ENCODE measurements at places on chromosomes 1 and 21. TPM values are rescaled to one million over a fixed set of nuclear protein-coding genes. Genes with fewer than 3 reads are reported as not detected.

GRCh38 chr1:116738673-116739370 is 15.4 kb upstream of the CD2 start:
- peaks cover 14% of the 10 kb centered on the region for H3K4me1 ChIP-seq
- no peak overlapping the region for H3K27ac ChIP-seq
- peaks cover 2% of the 10 kb centered on the region for H3K27me3 ChIP-seq
- no peak overlapping the region for H3K4me3 ChIP-seq
- peaks cover 30% of the 10 kb centered on the region for H3K36me3 ChIP-seq

GRCh38 chr1:159012495-159012894 is 2.8 kb downstream of the IFI16 start:
- no peak overlapping the region for H3K4me3 ChIP-seq
- no peak overlapping the region for H3K27ac ChIP-seq
- DNase-seq = no peak
- no peaks in the 10 kb centered on the region for H3K4me1 ChIP-seq
- no peaks in the 10 kb centered on the region for H3K27me3 ChIP-seq
- no peaks in the 10 kb centered on the region for H3K36me3 ChIP-seq

DNA sequence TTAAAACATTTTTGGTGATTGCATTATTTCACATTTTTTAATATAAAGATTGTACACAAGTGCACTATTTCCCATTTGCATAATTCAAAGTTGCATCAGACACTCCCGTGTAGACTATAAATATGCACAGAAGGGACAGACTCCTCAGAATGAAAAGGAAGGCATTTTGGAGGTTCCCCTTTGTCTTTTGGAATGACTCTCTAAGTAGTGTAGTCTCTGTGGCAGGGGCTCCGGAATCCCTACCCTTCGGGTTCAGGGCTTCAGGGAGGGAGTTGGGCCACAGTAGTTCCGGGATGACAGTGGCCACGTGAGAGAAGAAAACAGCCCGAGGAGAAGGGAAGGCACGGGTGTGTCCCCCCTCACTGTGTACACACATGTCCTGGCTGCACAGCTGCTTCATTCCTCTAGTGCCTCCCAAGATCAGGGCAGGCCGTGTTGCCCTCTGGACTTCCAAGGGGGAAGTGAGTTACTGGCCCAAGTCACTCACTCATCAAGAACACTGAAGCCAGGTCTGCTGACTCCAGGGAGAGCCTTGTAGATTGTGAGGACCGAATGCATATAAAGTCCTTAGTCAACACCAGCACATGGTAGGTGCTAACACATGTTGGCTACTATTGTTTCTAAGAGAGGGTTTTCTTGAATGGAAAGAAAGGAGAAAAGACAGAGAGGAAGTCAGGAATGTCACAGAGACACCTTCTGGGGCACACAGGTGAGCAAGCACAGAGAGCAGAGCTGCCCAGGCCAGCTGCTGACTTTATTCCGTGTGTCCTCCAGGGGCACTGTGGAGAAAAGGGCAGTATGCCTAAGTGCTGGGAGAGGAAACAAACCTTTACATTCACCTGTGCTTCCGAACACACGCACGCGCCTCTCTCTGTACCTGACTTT is 39.8 kb downstream of the LHX4 start:
- no peak overlapping the region for H3K4me3 ChIP-seq
- no peak for DNase-seq
- no peaks in the 10 kb centered on the region for H3K27me3 ChIP-seq
- H3K4me1 ChIP-seq = peaks cover 29% of the 10 kb centered on the region
- no peak overlapping the region for H3K27ac ChIP-seq

DNA sequence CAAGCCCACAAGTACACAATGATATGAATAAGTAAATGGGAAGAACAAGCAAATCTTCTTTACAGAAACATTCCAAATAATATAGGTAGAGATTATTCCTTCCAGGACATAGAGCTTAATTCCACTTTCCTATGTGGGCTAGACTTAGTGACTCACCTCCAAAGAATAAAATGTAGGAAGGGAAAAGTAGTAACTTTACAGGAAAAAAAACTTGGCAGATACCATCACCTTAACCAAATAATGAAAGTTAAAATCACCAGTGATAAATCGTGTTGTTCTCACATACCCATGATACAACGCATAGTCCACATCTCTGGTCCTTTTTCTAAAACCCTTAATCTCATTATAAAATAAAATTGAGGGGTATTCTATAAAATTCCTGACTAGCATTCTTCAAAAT is 260.8 kb downstream of the SPATA17 start:
- H3K4me3 ChIP-seq = no peak overlapping the region
- no peak for DNase-seq
- H3K36me3 ChIP-seq = no peaks in the 10 kb centered on the region
- H3K4me1 ChIP-seq = peaks cover 4% of the 10 kb centered on the region
- peaks cover 3% of the 10 kb centered on the region for H3K27me3 ChIP-seq

TRIM63 gene
- total RNA-seq = not detected

GRCh38 chr1:187063271-187063670 is 234.5 kb downstream of the PLA2G4A start:
- no peak overlapping the region for H3K4me3 ChIP-seq
- H3K4me1 ChIP-seq = no peaks in the 10 kb centered on the region
- no peaks in the 10 kb centered on the region for H3K36me3 ChIP-seq
- H3K27me3 ChIP-seq = no peaks in the 10 kb centered on the region
- H3K27ac ChIP-seq = no peak overlapping the region

TNFRSF1B gene
- total RNA-seq = 5.1 TPM

DNA sequence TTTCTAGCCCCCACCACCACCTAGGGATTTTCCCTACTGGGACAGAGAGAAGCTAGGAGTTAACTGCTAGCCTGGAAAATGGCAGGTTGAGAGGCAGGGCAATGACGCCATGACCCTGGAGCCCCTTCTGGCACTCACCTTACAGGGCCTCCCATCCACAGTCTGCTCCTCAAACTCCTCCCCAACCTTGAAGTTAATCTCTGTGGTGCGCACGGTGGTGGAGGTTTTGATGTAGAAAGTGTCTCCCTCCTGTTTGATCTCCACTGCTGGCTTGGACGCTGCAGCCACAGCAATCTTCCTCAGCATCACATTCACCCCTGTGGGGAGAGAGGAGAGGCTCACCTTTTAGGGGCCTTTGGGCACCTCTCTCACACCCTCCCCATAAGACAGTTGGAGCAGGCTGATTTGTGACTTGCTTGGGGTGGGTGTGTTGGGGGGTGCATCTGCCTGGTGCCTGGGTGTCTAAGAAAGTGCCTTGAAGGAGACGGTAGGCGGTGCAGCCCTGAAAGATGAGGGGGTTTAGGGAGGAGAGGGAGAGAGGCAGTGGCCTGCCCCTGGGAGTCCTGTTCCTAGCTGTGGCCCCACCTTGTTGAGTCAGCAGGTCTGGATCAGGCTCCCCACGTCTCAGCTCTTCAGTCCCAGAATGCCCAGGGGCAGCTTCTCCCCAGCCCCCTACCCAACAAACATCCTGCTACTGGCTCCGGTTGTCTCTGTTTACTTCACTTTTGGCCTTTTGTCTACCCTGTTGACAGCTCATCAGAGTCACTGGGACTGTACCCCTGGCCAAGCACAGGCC is 4.4 kb downstream of the CRABP2 start:
- peaks cover 22% of the 10 kb centered on the region for H3K27me3 ChIP-seq
- no peak overlapping the region for H3K4me3 ChIP-seq
- H3K27ac ChIP-seq = no peak overlapping the region
- no peaks in the 10 kb centered on the region for H3K36me3 ChIP-seq
- no peak for DNase-seq
- H3K4me1 ChIP-seq = peaks cover 8% of the 10 kb centered on the region

TMEM51 gene
- total RNA-seq = 3.2 TPM

CCDC27 gene
- total RNA-seq = not detected

GRCh38 chr21:15437883-15438282 is 291.9 kb upstream of the USP25 start:
- no peak for DNase-seq
- H3K36me3 ChIP-seq = no peaks in the 10 kb centered on the region
- no peak overlapping the region for H3K4me3 ChIP-seq
- H3K27me3 ChIP-seq = no peaks in the 10 kb centered on the region
- H3K4me1 ChIP-seq = no peaks in the 10 kb centered on the region

DNA sequence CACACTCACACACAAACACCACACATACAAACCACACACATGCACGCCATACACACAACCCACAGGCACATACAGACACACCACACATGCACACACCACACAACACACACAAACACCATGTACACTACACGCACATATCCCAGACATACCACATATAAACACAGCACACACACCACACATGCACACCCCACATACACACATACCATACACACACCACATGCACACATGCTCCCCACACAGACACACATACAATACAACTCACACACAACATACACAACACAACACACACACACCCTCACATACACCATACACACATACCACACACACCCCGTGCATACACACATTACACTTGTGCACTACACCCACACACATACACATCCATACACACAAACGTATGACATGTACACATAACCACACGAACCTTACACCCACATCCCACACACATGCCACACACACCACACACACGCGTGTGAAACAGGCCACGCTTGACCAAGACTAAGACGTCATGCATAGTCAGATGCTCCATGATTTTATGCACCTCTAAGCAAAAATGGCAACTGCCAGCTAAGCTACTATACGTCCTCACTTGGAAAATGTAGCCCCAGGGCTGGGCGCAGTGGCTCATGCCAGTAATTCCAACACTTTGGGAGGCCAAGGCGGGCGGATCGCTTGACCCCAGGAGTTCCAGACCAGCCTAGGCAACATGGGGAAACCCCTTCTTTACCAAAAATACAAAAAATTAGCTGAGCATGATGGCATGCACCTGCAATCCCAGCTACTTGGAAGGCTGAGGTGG is 77.4 kb upstream of the TMPRSS2 start:
- no peak overlapping the region for H3K27ac ChIP-seq
- no peak for DNase-seq
- H3K4me3 ChIP-seq = no peak overlapping the region
- no peaks in the 10 kb centered on the region for H3K4me1 ChIP-seq
- peaks cover 6% of the 10 kb centered on the region for H3K36me3 ChIP-seq
- peaks cover 2% of the 10 kb centered on the region for H3K27me3 ChIP-seq
